ENCODE measurements at places on chromosomes 4 and X.
A peak's percentile ranks its signal among the peaks of the same experiment; 100 is the strongest.

DNA sequence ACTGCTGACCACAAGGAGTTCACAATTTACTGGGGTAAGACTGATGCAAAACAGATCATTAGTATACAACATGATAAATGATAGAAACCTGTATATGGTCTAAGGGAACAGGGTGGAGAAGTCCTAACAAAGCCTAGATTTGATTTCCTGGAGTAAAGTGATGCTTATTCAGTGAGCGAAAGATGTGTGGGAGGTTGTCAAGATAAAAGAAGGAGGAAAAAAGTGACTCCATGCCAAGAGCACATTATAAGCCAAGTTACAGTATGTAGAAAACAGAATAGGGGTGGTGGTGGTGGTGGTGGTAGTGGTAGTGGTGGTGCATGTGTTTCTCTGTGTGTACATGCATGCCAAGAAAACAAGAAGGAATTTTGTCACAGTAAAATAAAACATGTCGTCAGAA, 325.2 kb downstream of the MAPK10 start:
- DNase-seq = no peak

DNA sequence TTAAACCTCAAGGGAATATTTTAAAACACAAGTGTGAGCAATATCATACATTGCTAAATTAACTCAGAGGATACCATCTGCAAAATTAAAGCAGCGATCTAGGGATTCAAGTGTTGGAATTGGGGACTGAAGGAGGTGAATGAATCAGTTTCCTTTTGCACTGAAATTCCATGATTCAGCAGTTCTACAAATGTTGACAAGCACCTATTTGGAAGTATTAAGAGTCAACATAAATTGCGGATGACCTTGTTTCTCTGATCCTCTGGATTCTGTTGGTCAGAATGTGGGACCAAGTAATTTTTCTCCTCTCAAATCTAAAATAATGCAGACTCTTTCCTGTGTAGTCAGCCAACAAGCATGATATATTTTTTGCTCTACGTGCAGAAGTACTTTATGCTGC, 78.8 kb downstream of the LDB2 start:
- no peak for DNase-seq

DNA sequence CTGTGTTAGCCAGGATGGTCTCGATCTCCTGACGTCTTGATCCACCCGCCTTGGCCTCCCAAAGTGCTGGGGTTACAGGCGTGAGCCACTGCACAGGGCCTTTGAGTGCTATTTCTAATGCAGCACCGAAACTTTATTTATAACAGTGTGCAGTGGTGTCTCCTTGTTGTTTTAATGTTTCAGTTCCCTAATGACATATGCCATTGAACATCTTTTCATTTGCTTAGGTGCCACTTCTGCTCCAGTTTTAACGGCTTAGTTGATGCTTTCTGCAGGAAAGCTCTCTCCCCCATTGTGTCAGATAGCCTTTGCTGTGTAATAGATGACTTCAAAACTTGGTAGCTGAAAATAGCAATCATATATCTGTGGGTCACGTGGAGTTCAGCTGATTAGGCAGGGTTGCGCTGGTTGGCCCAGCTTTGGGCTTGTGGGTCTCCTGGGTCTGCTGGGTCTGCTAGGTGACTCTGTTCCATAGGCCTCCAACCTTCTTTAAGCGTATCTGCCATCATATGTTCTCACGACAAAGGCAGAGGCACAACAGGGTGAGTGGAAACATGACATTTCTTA, 76.4 kb upstream of the SHISA3 start:
- no peak for DNase-seq

DNA sequence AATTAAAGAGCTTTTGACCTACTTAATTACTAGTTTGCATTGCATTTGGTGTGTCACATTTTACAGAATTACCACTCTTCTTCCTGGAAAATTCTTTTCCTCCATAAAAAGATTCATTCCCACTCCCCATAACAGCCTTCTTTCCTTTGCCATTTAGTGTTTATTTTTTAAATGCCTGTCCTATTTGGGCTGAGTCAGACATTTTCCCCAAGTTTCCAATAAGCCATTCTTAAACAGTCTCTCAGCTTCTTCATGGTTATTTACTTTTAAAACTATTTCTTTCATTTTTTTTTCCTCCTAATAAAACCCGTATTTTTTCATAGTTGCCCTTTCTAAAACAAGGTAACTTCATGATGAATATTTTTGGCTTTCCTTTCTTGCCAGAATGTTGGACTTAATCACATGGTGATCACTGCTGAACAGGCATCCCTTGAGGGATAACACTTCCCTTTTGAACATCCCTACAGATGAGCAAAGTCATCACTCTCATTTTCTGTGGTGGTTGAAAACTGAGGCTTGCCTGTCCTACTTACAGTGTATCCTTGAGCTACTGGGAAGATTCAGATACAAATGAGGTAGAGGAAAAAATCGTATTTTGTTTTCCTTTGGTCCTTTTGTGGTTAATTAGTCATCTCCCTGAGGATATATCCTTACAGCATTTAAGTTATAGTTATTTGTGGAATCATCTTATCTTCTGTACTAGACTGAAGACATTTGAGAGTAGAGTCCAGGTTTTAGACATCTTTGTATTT, 520.5 kb upstream of the NR3C2 start:
- DNase-seq = no peak

- no peak for DNase-seq
Observed at GRCh38 chr4:110200689-110201088, 2.3 kb upstream of the ELOVL6 start.

DNA sequence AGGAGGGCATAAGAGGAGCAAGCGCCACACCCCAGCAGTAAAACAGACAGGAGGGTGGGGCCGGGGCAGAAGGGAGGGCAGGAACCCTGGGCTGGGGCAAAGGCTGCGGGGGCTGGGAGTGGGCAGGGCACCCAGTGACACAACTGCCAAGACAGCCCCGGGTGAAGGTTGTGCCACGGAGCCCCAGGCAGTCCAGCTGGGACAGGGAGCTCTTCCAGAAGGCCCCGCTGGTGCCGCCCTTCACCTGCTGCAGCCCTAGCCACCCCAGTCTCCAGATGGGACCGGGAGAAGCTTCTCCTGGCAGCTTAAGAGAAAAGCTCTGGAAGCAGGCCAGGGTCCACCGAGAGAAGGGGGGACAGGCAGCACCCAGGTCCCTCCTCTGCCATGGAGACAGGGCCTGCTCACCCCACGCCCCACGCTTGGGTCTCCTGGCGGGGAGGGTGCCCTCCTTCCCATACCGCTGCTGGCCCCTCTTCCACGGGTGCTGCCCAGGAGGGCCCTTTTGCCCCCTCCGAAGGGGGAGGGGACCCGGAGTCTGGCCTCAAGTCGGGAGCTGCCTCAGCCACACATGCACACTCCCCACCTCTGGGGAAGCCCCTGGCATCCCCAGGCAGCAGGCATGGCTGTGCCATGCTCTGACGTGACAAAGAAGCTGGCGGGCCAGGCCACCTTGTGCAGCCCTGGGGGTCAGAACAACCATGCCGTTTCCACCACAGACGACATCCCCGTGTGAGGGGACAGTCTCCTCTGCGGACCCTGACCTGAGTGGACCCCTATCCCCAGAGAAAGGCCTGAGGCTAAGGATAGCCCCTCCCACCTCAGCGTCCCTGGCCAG, 1.5 kb downstream of the DGKQ start:
- DNase-seq = no peak

DNA sequence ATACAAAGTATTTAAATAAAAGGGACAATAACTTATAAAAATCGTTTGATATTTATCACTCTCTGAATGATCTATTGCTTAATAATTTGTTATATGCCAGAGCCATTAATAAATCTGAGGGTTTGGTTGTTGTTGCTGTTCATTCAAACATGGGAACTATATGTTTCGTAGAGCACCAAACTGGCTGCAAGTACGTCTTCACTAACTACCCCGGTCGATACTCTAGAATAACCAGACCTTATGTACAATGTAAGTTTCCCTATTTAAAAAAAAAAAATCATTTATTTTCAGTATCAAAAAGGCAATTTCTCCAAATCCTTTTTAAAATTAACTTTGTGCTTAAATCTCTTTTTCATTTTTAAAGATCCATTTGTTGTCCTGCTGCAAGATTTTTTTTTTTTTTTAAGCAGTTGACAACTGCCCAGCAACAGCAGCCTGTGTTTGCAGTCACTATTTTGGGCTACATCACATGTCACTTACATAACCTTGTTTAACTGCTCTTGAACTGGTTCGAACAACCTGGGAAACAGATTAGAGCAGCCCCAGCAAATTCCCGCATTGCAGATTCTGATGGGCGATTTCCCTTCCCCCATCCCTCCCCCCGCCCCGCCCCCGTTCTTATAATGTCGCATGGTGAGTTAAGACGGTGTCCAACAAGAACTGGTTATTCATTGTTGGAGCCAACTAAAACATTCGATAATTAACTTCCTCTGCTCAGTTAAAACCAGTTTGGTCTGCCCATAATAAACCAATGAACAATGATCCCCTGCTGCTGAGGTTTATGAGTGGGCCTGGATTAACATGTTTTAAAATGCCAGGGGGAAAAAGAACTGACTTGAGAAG, 238.9 kb downstream of the NR3C2 start:
- DNase-seq = no peak

- no peak for DNase-seq
Observed at GRCh38 chr4:48250343-48250742, 19.3 kb downstream of the TEC start.

- no peak for DNase-seq
Observed at GRCh38 chrX:39948582-39948981, 149.2 kb downstream of the BCOR start.

DNA sequence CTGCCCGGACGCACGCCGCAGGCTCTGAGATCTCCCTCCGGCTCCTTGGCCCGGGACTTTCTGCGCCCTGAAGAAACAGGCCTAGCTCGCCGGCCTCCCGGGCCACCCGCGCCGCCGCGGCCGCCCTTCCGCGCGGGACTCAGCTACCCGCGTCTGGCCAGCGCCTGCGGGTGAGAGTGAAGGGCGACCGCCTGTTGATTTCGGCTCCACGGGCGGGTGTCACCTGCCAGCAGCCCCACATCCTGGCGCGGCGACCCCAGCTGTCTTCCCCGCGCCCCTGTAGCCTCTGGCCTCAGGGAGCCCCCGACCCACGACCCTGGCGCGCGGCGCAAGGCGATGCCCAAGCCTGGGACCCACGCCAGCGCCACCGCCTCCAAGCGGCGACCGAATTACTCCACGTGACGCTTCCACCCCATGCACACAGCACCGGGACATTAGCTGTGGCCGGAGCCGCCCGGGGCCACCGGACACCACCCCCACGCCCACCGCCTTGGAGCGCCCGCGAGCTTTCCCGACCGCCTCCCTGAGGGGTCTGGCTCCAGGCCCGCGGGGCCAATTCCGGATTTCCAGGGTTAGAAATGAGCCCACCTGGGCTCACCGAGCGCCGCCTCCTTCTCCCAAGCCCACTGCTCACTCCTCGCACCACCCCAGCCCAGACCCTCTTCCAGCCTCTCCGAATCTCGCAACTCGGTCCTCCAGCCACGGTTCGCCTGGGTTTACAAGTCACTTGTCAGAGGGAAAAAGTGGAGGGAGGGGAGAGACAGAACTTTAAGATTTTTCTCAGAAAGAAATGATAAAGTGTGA, 10.2 kb downstream of the ARX start:
- no peak for DNase-seq

DNA sequence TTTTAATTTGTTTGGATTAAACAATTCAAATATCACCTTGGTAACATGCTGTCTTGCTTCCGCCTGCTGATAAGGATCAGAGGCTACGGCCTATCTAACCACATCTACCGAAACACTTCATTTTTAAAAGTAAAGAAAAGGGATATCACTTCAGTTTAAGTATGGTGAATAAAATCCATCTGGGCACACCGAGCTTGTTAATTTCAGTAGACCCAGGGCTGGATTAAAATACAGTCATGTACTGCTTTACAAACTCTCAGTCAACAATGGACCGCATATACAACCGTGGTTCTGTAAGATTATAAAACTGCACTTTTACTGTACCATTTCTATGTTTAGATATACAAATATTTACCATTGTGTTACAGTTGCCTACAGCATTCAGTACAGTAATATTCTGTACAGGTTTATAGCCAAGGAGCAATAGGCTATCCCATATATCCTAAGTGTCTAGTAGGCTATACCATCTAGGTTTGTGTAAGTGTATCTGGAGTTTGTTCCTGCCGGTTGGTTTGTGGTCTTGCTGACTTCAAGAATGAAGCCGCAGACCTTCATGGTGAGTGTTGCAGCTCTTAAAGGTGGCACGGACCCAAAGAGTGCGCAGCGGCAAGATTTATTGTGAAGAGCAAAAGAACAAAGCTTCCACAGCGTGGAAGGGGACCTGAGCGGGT, 40.0 kb downstream of the SEPTIN11 start:
- peak; percentile 24 for DNase-seq

DNA sequence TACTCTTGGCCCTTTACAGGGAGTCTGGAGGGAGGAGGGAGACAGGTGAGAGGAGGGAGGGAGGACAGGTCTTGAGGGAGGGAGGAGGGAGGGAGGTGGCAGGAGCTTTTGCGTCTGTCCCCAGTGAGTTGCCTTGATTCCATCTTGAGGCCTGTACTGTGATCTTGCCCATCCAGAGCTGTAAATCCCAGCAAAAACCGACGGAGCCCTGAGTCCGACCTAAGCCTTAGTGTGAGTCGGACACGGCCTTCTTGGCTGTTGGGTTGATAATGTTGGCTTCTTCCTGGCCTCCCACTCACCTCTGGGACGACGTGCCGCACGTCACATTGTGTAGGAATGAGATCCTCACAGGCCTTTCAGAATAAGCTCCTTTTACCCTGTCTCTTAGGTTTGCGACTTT, 72.5 kb downstream of the RGS12 start:
- no peak for DNase-seq

GRCh38 chr4:133929531-133930239, 271.9 kb downstream of the PABPC4L start:
- DNase-seq = no peak

GRCh38 chr4:112085156-112086035, 59.9 kb upstream of the FAM241A start:
- DNase-seq = no peak

- no peak for DNase-seq
Observed at GRCh38 chr4:141054446-141054845, 78.8 kb downstream of the RNF150 start.

- DNase-seq = no peak
Observed at GRCh38 chrX:66019310-66019652, 20.6 kb downstream of the VSIG4 start.

DNA sequence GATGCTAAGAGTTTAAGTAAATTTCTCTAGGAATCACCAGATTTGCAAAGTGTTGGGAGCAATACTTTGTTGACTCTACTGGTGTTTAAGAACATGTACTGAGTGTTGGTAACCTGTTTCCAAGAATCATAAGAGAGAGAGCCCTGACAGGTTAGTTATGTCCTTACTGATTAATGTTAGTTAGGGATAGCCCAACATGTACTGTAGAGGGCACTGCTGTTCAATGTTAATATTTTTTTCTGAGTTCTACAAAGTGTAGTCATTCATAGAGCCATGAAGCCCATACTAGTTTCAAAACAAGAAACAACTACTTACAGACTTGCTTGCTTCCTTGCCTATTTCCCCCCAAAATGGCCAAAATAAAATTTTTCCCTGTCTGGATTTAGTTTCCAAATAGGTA, 11.9 kb downstream of the TMPRSS11D start:
- no peak for DNase-seq

DNA sequence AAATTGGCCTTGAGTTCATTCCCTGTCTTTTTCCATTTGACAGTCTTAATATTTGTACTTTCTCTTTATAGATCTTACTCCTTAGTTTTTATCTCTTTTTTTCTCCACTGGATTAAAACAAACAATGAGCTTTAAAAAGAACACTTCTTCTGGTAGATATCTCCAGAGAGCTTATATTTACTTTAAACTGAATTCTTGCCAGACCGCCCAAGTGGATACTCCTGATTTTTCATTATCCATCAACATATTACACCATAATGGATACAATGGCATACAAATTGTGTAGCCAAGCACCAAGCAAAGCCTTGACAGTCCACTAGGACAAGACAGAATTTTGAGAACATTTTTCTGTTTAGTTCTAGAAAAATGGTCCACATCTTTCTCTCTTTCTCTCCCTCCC, 18.9 kb downstream of the TMSB4X start:
- DNase-seq = no peak
